ENCODE measurements at places on chromosomes 3 and 15.

- no peak for DNase-seq
Observed at GRCh38 chr3:189587664-189588040, 43.5 kb upstream of the TP63 start.

DNA sequence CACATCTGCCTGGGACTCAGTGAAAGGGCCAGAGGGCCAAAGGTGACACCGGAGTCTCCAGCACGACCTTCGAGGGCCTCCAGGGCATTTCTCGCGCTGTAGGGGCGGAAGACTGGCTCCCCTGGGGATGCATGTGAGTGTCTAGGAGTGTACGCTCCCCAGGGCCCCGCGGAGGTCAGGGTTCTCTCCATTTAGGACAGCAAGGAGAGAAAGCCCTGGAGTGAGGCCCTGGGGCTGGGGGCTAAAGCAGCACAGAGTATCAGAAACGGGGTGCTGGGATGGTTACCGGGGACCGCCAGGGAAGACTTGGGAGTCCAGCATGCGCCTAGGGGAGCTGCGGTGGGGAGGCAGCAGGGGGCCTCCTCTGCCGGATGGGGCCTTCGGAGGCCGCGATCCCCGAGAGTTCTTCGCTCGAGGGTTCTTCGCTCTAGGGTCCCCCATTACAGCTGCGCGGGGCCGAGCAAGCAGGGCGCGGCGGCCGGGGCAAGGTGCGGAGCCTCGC lies 595 bp upstream of the APBA2 start:
- DNase-seq = no peak

DNA sequence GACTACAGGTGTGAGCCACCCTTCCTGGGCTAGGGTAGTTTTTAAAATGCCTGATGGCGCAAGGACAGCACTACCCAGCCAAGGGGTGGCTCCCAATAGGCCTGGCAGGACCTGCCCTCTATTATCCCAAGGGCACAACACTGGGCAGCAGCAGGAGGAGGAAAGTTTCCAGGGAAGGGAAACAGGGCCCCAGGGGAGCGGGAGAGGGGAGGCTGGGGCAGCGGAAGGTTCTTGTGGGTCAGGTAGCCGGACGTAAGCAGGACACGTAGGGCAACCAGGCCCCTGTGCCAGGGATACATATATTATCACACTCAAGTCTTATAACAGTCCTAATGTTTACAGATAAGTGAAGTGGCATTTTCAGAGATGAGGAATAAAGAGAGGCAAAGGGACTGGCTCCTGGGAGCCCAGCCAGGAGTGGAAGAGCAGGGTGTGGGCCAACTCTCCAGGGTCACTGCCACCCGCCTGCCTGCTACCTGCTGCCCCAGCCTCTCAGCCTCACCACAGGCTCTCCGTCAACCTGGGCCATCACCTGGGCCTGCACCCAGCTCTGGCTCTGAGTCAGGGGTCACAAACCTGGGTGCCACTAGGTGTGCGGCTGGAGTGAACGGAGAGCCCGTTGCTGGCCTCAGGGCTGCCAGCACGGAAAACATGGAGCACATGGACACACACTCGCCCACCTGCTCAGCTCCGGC lies 73.2 kb upstream of the SNRPA1 start:
- DNase-seq = no peak

DNA sequence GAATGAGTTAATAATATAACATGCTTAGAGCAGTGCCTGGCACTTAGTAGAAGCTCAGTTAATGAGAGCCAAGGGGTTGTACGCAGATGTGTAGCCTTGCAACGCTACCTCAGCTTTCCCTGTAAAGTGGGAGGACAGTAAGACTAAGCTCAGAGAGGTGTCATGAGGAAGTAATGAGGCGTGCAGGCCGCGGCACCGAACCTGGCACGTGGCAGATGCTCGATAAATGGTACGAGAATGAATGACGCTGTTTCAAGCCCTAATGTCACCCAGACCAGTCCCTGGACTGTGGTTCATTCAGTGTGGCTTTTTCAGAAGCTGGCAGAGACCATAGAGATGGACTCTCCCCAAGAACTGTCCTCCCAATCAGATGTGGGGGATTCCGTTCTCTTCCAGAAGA lies 21.2 kb downstream of the GRIP2 start:
- no peak for DNase-seq

DNA sequence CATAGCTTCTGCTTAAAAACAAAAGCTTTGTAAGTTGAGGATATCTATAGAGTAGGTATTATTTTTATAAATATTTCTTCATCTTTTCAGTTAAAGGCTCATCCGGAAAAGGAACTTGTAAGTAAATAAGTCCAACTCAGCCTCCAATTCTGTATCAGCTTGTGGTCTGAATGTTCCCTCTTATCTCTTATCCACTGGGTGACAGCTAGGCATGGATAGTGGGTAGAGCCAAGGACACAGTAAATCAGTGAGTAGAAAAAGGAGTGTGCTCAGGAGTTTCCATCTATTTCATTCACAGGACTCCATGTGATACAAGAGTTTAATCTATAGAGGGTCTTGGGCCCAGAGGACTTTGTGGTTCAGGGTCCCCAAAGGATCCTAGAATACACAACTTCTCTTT lies 50.9 kb downstream of the FRMD5 start:
- DNase-seq = no peak

DNA sequence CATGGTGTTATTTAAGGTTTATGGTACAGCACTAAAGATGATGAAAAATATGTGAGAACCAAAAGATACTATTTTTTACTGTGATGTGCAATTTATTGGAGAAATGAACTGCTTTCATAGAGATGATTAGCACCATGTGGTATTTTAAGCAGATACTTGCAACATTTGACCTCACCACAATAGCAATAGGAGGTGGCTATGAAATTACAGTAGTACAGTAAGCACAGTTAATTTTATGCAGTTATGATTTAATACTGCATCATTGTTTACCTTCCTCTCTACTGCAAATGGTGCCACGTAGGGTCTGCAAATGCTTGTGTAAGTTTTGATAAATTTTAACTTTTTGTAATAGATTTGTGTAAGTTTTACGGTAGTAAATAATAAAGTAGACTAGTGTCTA lies 14.0 kb downstream of the PYGO1 start:
- DNase-seq = no peak

- no peak for DNase-seq
Observed at GRCh38 chr3:31345581-31345980, 187.1 kb upstream of the STT3B start.

All from smooth muscle cell of the brain vasculature (primary cell).